ENCODE measurements at places on chromosomes 12 and 14. TPM values are rescaled to one million over a fixed set of nuclear protein-coding genes. Genes with fewer than 3 reads are reported as not detected.

Gene YLPM1
- total RNA-seq, result 26.6 TPM

Gene GALNT8
- 2.9 TPM for total RNA-seq

Gene ANO2
- 12.6 TPM for total RNA-seq

Gene TTC9
- 0.91 TPM for total RNA-seq

Gene LMNTD1
- not detected for total RNA-seq

Gene TSFM
- 49.5 TPM for total RNA-seq

Gene TAS2R46
- not detected for total RNA-seq

Gene SOAT2
- total RNA-seq, result not detected

Data from Right ventricle myocardium superior (tissue), 1 donor.